GM10248 (cell line): ENCODE measurements at places on chromosomes 1 and 21.

DNA sequence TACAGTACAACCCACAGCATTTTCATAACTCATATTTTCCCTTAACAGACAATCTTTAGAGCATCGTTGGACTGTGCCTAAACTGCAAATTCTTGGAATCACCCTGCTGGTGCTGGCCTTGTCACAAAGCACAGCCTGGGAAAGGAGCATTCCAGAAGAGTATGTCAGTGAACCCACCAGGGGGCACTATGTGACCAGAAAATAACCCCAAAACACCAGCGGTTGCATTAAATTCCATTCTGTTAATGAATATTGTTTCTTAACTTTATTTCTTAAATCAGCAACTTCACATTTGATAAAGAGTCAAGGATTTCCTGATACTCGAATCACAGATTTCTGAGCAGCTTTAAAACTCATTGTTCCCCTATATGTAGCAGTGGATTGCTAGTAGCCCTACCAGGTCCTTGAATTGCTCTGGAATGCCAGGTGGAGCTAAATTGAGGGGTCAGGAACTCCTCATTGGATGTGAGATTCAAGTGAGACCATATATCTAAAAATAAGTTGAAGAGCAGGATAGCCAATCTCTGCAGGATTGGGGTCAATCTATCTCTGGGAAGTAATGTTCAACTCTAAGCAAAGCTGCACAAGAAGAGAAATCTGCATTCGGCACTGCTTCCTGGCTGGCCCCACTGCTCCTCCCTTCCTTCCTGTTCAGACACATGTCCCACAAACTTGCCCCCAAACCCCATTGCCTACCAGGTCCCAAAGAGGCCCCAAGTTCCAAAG lies 12.7 kb upstream of the RAB4A start:
- peak; percentile 58 for DNase-seq

- no peak for DNase-seq
These were observed 55.8 kb downstream of the CENPF start for GRCh38 chr1:214658785-214659184.

DNA sequence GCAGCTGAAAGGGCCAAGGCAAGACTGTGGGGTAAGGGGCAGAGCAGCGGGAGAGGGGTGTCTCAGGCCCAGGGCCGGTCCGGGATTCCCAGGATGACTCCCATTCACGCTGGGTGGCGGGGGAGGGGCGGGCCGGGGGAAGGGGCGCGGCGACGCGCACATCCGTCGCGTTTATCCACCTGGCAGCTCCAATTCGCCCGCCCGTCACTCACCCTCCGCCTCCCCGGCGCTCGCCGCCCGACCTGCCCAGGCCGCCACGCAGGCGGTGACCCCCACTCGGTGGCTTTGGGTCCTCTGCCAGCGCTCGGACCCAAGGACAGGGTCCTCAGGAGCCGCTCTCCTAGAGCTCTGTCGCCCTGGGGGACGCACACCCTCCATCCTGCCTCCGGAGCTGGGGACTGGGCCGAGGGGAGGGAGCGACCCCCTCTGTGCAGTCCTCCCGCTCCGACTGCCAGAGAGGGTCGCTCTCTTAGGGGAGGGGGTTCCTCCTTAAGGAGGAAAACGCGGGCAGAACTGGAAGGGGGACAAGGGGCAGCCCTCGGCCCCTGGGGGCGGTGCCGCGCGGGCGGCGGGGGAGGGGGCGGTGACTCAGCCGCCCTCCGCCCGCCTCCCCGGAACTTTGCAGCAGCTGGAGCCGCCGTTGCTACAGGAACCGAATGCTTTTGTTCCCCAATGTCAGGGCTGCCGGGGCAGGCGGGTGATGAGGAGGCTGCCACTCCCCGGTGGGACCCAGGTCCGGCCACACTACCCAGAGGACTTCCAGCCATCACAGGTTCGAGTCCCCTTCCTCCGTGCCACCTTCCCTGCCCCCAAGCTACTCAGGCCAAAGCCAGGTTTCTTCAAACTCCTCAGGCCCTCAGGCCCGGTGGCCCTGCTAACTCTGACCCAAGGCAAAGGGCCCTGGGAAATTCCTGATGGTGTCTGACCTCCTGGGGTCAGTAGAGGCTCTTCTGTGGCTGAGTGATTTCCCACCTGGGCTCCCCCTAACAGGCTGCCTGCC lies 3.4 kb downstream of the ADGRB2 start:
- peak; percentile 75 for DNase-seq

- no peak for DNase-seq
These were observed 9.9 kb downstream of the TTC3 start for GRCh38 chr21:37082856-37083528.

DNA sequence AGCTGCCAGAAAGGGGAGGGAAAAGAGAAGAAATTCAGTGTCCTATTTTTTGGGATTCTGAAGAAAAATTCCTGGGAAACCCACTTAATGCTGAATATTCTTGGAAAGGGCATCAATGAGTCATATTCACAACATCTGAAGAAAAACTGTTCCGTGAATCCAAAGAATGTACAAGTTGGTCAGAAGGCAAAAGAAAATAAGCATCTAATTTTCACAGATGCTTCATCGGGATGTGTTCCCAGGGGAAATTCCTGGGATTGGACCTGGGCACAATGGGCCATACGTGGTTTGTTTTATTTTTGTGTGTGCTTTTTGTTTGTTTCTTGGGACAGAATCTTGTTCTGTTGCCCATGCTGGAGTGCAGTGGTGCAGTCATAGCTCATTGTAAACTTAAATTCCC lies 112.2 kb downstream of the MAP3K21 start:
- DNase-seq, result no peak

DNA sequence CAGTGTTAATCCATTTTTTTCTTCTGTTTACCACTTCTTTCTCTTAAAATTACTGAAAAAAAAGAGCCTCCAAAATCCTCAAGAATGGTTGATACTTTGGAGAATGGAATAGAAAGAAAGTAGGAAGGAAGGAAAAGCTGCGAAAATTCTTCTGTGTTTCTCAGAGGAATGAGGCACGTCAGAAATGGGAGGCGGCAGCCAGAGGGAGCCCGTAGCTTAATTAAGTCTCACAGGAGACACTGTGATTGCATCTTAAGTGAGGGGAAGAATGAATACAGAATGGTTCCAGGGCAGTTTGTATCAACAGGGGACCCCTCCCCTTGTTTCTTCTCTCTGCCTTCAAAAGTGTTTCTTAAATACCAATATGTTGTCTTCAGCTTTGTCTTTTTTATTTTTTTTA lies 1099.5 kb downstream of the PLA2G4A start:
- peak; percentile 34 for DNase-seq

DNA sequence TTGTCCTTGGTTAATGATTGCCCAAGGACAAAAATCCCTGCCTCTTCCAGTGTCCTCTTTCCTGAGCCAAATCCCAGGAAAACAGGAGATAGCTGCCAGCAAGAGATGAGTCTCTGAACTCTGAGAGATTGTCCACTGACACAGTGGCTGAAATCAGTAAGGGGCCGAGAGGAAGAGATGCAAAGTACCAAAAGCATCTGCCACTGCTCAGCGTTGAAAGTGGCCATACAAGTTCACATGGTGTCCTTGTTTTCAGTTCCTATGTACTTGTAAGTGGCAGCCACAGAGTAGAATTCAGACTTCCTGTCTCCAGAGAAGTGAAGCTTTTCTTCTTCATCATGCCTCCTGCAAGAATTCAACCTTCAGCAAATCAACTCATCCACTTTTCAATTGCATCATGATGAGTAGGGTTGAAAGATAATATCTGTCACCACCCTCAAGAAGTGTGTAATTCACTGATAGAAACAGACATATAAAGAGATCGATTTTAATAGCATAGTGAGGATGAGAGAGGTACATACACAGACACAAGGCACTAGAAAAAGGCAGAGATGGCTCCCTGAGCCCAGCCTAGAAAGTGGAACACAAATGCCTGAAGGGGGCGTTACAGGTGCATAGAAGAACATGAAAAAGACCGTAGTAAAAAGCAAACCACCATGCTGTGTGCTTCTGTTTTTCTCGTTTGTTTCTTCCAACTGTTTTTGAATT lies 185.8 kb downstream of the MRPL39 start:
- peak; percentile 29 for DNase-seq

DNA sequence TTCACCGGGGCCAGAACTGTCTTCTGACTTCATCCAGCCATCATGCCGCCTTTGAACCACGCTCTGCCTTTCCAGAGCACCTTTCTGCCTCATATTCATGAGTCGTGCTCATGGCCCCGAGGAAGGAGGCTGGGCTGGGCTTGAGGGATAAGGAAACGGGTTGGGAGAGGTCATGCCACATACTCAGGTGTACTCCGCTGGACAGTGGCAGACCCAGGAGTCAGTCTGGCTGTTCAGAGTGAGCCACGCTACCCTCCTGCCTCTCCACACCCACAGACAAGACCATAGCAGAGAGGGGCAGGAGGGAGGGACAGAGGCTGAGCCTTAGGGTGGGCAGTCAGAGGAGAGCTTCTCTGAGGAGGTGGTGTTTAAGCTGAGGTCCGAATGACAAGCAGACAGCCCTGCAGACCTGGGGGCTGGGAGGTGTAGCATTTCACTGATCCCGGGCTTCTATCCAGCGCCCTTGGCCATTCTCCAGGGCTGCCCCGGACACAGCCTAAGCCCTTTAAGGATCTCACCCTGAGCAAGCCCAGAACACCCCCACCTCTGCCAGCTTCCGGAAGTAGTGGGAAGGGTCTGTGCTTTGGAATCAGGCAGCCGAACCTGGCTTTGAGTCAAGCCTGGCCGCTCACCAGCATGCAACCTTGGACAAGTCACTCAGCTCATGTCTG lies 102.3 kb downstream of the LACTBL1 start:
- DNase-seq, result no peak

DNA sequence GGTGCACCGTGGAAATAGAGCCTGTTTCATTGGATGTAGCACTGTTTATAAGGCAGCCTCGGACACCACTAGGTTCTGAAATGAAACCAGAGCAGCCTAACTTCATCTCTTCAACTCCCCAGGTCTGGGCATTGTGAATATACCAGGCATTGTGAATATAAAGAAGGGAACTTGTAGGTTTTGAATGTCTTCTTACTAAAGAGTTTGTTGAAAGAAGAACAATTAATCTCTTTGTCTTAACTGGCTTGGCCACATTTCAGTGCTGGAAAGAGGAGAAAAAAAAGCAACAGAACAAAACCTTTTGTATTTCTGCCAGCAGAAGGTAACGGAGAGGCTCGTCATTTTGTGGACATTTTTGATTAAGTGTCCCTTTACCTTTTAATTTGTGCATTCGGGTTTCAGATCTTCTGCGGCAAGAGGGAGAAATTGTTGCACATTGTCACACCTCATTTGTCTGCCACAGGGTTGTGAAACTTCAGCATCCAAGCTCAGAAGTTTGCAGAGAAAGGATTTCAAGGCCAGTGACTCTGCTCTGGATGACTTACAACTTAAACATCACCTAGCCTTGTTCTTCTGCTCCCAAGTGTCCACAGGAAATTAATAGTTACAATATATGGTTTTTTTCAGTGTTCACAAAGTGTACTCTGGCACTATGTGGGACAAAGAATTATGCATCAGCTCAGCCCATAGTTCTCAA lies 158.3 kb downstream of the KAZN start:
- no peak for DNase-seq

DNA sequence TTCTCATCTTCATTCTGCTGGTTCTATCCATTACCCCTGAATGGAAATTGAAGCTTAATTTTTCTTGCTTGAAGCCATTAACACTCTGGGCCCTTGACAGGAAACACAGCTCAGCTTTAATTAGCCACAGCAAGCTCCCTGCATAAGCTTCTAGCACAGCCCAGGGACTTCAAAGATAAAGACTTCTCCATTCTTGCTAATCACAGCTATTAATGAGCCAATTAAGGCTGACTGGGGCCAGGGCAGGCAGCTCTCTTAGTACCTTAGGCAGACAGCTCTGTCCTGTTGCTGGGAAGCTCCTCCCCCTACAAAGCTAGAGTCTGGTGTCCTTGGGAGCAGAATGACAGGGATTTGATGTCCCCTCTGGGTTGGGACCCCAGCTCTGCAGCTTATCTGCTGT lies 27.9 kb upstream of the TRABD2B start:
- DNase-seq, result no peak

GRCh38 chr1:103129255-103129654 lies 20.9 kb upstream of the COL11A1 start:
- no peak for DNase-seq

GRCh38 chr1:203448521-203449061 lies 27.0 kb upstream of the PRELP start:
- no peak for DNase-seq

GRCh38 chr1:155105604-155106011 lies 22.1 kb upstream of the EFNA1 start:
- no peak for DNase-seq

- DNase-seq, result no peak
These were observed 36.8 kb downstream of the ATP5PO start for GRCh38 chr21:33878824-33879223.

DNA sequence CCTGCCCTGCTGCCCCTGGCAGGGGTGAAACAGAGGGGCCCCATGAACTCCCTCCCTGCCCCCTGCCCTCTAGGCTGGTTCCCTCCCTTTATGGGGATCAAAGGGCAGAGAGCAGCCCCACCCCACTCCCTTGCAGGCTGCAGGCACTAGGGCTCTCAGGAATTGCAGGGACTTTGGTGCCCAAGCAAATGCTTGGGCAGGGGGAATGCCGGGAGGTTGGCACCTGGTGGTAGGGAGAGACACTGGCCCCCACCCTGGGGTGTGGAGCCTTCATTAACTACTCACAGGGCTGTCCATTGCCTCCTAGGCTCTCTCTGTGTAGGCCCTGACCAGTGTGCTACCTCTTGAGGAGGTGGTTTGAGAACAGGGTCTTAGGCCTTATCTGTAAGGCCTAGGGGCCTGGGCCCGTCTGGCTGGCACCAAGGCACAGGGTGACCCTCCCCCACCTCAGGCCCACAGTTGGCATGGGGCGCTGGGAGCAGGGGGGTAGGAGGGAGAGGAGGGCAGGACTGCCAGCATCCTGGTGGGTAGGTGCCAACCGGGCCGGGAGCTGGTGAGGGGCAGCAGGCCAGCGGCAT lies 4.7 kb downstream of the ZBTB7B start:
- no peak for DNase-seq

DNA sequence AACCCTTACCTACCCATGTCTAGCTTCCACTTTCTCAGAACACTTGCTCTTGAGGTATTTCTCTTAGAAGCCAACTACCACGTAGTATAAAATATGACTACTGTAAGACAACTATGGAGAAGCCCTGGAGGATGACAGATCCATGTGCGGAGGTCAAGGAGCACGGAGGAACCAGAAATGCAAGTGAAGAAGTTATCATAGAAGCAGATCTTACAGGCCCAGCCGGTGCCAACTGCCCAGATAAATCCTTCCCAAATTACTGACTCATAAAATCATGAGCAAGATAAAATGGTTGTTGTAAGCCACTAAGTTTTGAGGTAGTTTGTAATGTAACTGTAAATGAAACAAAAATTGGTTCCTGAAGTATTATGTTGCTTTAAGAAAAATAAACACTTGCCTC lies 12.6 kb downstream of the GTF2B start:
- DNase-seq, result no peak

- DNase-seq, result no peak
These were observed 283.4 kb downstream of the KCNH1 start for GRCh38 chr1:210850556-210850955.

DNA sequence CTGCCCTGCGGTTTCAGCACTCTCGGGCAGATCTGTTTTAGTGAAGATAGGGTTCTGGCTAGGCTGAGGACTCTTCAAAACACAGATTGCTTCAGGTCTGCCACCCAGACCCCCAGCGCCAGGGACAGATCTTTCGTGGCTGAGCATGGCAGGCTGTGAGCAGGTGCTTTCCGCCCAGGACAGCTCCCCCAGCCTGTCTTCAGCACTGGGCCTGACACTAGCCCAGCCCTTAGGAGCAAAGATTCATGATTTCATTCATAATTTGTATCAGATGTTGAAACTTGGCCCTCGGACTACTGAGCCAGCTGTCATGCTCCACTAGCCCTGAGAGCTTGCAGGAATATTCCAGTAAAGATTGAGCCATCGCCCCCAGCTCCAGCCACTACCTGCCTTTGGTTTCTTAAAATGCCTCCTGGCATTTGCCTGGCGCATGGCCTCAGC lies 5.9 kb downstream of the ADPRS start:
- DNase-seq, result no peak
